Activated gamma-delta T cell treated with anti-CD3 and anti-CD28 coated beads, Interleukin-2, amount 50 U/mL, for 16 hours (primary cell): ENCODE measurements at places on chromosomes 6 and 20.

DNA sequence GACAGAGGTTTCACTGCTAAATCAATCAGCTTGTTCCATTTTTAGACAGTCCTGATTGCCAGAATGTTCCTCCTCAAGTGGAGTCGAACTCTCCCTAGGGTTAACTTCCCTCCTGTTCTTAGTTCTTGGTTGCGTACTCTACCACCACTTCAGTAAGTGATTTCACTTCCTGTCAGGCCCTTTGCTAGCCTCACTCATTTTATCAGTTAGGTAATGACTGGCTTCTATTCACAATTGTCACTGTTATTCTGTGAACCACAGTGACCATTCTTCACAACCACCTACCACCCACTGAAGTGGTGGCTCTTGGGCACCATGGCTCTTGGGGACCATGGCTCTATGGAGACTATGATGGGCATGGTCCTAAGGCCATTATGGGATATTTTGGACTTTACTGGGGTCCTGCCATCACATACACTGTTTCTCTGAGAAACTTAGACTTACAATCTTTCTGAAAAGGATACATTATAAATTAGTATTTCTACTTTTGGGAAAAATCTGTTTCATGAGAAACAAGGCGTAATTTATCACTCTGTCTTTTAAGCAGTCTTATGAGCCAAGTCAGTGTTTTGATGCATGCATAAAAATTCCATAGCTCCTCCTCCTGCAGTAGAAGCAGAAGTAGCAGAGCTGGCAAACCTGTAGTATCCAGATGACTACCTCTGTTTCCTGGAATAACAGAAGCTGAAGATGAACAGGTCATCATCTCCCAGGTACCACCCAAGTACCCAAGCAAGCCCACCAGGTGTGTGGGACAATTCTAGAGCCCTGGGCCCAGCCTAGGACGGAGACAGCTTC, 66.3 kb downstream of the ATXN1 start:
- no peak for DNase-seq

- DNase-seq, result no peak
Observed at GRCh38 chr6:77715588-77715987, 62.7 kb downstream of the MEI4 start.

- no peak for DNase-seq
Observed at GRCh38 chr6:84764332-84765049, at the start of gene TBX18. TSS of gene TBX18 (minus strand) at chr6:84764598. CDS start at chr6:84764181, 417 bp downstream.

DNA sequence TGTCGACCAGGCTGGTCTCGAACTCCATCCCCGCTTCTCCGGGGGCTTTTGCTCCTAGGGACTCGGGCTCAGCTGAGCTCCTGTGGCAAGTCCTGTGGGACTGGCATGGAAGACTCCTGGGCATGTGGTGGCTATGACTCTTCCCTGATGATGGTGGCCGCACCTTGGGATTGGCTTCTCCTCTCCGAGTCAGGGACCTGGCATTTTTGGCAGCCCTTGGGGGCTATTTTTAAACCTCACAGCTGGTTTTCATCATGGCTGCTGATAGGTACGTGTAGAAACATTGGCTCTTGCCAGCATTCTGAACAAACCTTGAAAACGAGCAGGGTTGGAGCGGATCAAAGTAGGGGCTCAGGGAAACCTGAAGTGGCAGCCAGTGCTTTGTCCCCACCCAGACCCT, 54.1 kb downstream of the RBM38 start:
- DNase-seq, result no peak

- DNase-seq, result no peak
Observed at GRCh38 chr6:147930745-147931144, 411.9 kb upstream of the SASH1 start.

GRCh38 chr20:59412181-59412580, 111.8 kb downstream of the EDN3 start:
- DNase-seq, result no peak

DNA sequence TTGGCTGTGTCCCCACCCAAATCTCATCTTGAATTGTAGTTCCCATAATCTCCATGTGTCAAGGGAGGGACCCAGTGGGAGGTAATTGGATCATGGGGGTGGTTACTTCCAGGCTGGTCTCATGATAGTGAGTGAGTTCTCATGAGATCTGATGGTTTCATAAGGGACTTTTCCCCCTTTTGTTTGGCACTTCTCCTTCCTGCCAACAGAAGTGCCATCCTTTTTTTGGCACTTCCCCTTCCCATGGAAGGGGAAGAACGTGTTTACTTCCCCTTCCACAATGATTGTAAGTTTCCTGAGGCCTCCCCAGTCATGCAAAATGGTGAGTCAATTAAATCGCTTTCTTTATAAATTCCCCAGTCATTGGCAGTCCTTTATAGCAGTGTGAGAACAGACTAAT, 18.0 kb upstream of the PI3 start:
- no peak for DNase-seq

- DNase-seq, result no peak
Observed at GRCh38 chr20:35257175-35257909, 20.6 kb downstream of the MMP24OS start.

DNA sequence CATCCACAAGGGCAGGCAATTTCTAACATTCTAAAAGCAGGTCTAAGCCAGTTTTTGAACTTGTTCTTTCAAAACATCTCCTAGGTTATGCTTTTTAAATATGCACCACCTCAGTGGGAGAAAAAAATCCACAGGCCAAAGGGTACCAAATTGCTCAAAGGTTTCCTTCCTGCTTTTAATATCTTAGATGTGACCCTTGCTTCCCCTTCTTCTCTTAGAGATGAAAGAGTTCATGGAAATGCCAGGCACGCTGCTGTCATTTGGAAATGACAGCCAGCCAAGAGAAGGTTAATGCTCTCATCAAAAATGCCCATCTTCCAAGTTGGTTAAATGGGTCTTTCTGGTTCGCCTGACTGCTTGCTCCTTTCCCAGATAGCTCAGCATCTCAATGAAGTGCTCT, 497.1 kb downstream of the CD83 start:
- DNase-seq, result no peak

- peak; percentile 73 for DNase-seq
Observed at GRCh38 chr6:29702519-29703103, 20.6 kb upstream of the HLA-F start.

DNA sequence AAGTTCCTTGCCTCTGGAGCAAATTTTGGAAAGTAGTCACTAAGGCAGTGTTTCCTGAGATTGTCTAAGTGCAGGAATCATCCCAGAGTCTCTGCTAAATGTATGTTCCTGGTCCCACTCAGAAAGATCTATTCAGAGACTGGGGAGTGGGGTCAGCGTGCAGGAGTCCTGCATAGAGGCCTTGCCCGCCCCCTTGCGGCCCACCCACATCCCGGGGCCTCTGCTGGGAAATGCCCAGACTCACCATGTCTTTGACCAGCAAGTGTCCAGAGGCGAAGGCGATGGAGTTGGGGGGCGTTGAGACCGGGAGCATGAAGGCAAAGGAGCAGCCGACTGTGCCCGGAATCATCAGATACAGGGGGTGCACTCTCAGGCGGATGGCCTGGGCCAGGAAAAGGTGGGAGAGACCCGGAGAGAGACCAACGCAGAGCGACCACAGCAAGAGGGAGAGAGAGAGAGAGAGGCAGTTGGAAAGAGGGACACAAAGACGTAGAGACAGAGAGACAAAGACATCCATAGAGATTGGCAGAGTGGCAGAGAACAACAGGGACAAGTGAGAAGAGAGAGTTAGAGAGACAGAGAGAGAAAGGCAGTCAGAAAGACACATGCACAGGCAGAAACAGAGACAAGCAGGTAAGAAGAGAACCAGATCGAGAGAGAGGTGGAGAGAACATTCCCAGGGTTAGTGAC, 12.9 kb upstream of the OCSTAMP start:
- DNase-seq, result no peak

DNA sequence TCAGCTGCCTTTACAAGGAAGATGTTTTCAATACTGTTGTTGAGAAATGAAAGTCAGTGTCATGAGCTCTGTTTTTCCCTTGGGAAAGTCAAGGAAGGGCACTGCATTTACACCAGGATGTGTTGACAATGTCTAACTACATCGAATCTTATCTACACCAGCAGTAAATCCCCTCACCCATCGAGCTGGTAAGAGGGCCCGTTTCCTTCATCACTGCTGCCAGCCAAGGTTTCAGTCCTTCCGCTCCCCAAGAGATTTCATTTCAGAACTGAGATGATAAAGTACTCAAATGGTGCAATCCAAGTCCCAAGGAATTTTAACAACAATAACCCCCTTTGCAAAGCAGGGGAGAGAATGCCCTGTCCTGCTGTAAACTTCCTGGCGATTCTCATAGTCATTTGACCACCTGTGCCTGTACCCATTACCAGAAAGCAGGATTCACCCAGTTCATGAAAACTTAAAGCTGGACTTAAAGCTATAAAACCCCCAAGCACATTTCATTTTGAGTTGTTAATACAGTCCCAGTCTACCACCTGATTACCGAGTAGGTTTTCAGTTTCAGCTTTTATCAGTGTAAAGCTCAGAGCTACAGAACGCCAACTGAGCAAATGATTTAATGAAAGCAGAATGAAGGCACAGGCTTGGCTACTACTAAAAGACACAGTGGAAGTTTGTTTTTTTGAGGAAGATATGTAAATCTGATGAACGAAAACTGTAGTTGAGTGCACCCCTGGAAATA, 122.5 kb upstream of the TAB2 start:
- DNase-seq, result no peak

DNA sequence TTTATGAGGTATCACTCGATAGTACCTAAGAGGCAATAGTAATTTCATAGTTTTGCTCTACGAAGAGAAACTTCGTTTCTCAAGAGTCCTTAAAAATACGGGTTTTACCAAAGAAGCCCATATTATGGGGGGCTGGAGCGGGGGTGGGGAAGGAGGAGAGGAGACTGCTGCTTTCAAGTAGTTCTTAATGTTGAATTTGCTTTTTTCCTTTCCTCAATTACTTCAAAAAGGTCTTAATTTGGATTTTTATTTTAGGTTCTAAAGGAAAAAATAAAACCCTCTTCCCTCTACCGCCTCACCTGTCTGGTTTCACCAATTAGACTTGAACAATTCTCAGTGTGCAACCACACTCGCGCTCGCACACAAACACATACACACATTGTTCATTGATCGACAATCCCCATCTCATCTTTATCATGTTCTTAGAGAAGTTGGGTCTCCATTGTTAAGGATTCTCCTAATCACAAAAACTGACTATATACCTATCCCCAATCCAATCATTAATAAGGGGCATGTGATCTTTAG, 97.2 kb downstream of the HFE start:
- no peak for DNase-seq

GRCh38 chr6:167746975-167747374, 79.7 kb upstream of the AFDN start:
- DNase-seq, result no peak

GRCh38 chr20:53964067-53964466, 106.3 kb downstream of the BCAS1 start:
- DNase-seq, result no peak

DNA sequence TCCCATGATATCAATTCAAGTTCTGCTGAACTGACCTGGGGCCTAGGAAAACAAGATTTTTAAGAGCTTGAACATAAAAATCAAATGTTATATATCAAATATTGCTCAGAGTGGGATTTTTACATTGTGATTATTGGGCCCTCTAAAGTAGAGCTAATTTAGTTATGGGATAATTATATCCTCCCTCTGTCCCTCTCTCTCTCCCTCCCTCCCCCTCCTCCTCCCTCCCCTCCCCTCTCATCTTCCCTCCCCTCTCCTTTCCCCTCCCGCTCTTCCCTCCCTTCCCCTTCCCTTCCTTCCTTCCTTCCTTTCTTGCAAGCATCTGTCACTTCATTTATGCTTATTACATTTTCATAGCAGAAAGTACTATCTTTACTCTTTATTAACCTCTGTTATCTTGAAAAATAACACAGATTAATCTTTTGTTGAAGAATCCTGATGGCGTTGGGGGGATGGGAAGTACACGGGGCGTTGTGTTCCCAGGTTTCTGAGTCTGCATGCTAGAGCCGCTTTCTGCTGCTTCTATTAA, 32.8 kb downstream of the KIF25 start:
- no peak for DNase-seq

DNA sequence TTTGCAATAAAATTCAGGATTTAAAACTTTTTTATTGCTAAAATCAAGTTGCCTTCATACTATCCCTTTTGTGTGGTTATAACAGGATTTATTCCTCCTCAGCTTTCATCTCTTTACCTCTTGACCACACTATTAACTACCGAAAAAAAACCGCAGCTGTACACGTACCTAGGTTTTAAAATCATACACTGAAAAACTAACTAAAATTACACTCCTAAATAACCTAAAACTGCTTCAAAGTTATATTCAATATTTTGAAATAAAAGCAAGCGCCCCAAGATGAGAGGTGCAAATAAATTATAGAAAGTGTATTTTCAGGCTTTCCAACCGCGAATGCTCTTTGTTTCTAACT, 1.4 kb downstream of the MPC1 start:
- DNase-seq, result no peak

- DNase-seq, result no peak
Observed at GRCh38 chr6:17393892-17394631, 667 bp downstream of the CAP2 start.

GRCh38 chr6:35265523-35265922, 6.0 kb downstream of the ZNF76 start:
- no peak for DNase-seq

DNA sequence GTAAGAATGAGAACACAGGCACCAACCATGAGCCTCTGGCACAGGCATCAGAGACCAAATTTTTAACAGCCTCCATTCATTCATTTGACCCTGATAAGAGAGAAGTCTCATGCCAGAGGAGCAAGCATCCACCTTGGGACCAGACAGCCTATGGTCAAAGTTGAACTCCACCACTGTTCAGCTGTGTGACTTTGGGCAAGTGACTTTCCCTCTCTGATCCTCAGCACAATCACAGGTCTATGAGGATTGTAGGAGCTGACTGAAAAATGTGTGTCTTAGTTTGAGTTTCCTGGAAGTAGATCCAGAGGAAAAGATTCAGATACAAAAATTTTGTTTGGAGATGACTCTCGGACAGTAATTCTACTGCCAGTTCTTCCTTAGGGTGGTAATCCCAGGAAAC, 645.1 kb upstream of the DEFB115 start:
- no peak for DNase-seq

DNA sequence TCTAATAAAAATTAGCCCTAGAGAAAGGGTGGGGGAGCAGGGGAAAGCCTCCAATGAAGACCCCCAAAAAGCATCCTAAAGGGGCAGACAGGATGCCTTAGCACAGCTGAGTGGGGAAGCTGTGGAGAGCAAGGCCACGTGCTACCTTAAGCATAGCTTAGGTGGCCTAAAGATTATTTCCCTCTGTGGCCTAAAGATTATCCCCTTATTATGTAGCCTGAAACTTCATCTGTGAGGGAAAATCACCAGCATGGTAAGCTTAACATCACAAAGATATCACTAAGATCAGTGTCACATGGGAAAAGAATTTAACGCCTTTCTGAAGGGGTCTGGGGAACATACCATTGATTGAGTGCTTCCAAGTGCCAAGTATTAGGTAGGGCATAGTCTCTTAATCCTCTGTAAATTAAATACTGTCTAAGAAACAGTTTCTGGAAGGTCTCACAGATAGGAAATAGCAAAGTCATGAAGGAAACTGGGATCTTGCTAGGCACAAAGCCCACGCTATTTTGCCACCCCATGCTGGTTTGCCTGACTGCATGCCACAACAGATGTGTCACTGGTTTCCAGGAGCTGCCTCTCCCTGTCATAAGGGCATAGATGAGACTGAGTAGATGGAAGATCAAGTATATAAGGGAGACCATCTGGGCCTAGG, 170.0 kb downstream of the HACE1 start:
- no peak for DNase-seq

- DNase-seq, result no peak
Observed at GRCh38 chr6:3011592-3011991, 11.9 kb downstream of the NQO2 start.

GRCh38 chr6:134647861-134648260, 302.0 kb downstream of the ALDH8A1 start:
- no peak for DNase-seq
